NCI-H187 treated with DMSO at 0.1 percent for 48 hours (cell line): ENCODE measurements at places on chromosomes 13 and 19.

- no peak for DNase-seq
Observed at GRCh38 chr19:44572581-44572900, 40.8 kb upstream of the IGSF23 start.

GRCh38 chr13:109146912-109147647, 517.7 kb downstream of the MYO16 start:
- DNase-seq: no peak

GRCh38 chr19:41449079-41449864, 6.3 kb downstream of the ERICH4 start:
- no peak for DNase-seq

- DNase-seq: no peak
Observed at GRCh38 chr19:4081441-4082129, 14.9 kb upstream of the ZBTB7A start.

DNA sequence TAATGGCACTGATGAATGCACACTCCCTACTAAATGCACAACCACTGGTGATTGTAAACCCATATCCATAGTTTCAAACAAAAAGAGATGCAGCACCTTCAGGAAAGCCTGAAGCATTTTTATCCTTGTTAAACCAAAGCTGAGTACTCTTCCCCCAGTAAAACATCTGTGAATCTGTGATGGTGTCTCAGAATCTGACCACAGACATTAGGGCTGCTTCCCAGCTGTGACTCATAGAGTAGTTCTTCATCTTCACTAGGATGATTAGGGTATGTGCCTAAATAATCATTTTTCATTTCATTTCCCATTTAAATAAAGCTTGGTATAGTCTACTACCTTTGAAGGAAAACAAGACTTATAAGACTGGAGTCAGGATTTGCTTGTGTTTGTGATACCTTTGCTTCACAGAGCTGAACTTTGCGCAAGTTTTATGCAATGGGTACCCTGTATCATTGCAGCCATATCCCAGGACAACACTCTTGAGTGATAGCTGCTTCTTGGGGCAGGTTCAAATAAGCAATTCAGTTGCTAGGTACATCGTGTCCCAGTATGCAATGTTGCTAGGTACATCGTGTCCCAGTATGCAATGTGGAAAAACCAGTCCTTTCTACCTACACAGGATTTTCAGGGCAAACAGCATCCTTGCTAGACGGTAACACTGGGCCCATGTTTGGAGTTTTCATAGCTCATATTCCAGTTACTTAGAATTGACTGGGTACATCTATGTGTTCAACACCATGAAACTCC, 277.1 kb downstream of the IRS2 start:
- no peak for DNase-seq

- DNase-seq: no peak
Observed at GRCh38 chr13:50085063-50085462, 69.8 kb downstream of the KCNRG start.

- no peak for DNase-seq
Observed at GRCh38 chr19:47613165-47614020, 4.5 kb downstream of the BICRA start.

GRCh38 chr13:85879014-85879413, 79.8 kb upstream of the SLITRK6 start:
- DNase-seq: no peak

DNA sequence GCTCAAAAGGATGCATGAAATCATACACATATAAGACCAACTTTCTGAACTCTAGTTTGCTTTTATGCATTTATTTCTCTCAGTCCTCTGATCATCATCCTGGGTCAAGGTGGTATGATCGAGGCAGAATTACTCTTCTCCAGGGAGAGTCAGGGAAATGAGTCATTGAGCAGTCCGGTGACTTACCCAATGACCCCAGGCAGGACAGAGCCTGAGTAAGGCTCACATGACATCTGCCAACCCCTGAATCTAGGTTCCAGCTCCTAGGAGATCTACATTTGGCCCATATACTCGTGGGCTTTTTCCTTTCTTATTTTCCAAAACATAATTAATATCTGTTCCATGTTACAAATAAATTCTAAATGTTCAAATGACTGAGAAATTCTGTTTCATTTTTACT, 502.3 kb downstream of the FOXO1 start:
- DNase-seq: no peak

- no peak for DNase-seq
Observed at GRCh38 chr19:8361921-8362793, 1.8 kb upstream of the ANGPTL4 start.

DNA sequence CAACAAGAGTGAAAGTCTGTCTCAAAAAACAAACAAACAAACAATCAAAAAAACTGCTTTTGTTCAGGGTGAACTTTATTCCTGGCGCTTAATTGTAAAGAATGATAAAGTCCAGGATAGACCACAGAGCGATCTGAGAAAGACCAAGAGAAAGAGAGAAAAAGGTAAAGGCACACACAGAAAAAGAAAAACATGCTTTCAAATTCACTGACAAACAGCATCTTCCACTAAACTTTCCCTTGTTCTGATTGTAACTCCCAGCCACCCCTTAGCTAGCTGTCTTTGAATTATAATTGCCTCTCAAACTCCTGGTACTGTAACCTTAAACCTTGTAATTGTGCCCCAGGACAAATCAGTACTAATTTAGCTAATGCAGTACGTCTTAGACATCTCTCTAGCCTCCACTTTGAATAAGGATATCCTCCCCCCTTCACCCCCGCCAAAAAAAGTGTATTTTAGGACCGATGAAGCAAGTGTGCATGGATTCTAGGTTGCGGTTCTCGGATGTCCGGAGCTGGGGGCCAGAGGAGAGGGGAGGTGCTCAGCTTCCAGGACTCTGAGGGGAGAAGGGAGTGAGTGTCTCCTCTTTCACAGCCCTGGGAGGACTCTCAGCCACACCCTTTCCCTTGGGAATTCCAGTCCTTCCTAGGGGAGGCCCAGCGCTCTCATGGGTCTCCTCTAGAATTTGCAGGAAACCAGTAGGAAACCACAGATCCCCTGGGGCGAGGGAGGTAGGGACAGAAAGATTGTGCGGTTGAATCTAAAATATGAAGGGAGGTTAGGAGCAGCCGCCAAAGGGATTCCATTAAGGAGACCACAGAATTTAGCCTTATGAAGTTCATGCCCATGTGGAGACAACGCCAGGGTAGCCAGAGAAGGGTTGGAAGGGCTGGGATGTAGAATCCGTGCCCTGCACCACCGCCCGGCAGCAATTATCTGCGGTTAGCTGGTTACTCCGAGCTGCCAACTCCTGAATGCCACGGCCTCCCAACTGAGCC, 19.7 kb downstream of the ZNF536 start:
- no peak for DNase-seq

GRCh38 chr13:96540670-96541069, 450.8 kb downstream of the HS6ST3 start:
- DNase-seq: no peak

GRCh38 chr13:19345158-19345557, 163.5 kb upstream of the TUBA3C start:
- no peak for DNase-seq

DNA sequence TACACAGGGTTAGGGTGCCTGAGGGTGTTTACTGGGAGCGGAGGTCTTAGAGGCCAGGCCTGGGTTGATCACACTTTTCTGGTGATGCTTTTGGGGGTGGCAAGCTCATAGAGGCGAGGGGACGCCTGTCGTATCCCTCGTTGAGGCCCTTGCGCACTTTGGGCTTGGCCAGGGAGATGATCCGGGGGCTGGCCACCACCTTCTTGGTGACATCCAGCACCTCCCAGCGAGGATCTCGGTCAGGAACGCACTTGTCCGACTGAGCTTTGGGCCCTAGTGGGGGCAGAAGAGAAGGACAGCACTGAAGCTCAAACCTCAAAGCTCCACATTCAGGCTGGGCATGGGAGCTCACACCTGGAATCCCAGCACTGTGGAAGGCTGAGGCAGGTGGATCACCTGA, 17.6 kb upstream of the MIER2 start:
- no peak for DNase-seq

- DNase-seq: no peak
Observed at GRCh38 chr13:73800011-73800410, 334.2 kb downstream of the KLF12 start.

DNA sequence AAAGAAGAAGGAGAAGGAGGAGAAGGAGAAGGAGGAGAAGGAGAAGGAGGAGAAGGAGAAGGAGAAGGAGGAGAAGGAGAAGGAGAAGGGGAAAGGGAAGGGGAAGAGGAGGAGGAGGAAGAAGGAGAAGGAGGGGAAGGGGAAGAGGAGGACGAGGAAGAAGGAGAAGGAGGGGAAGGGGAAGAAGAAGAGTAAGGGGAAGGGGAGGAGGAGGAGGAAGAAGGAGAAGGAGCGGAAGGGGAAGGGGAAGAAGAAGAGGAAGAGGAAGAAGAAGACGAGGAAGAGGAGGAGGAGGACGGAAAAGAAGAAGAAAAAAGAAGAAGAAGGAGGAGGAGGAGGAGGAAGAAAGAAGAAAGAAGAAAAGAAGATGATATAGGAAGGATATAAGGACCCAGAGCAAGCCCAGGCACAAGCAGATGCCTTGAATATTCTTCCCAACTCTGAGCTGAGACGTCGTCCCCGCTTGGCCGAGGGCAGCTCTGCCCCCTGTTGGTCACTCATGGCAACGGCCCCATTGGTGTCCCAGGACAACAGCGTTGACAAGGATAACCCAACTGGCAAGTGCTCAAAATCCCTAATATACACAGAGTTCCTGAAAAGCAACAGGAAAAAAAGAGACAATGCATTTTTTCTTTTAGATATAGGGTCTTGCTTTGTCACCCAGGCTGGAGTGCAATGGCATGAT, 30.6 kb upstream of the IGSF23 start:
- no peak for DNase-seq

DNA sequence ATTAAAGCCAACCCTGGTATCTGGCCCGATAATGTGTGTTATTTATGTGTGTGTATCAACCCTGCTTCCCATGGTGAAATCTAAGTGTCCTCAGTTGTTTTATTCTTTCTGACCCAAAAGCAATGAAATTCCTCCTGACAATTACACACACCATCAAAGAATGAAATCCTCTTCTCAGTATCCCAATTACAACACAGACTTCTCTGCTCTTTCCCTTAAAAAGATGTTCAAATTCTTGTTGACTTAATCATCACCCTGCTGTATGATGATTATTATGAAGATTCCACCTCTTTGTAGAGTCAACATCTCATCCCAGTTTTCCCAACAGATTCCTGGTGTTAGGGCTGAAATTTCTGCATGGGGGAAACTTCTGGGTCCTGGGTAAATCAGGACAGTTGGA, 8.9 kb upstream of the TRPC4 start:
- no peak for DNase-seq

GRCh38 chr13:112784811-112785482, 95.1 kb downstream of the ATP11A start:
- DNase-seq: no peak

- no peak for DNase-seq
Observed at GRCh38 chr13:114008964-114009589, 35.2 kb upstream of the C13orf46 start.

GRCh38 chr19:35165200-35166058, 10.9 kb downstream of the FXYD5 start:
- no peak for DNase-seq

DNA sequence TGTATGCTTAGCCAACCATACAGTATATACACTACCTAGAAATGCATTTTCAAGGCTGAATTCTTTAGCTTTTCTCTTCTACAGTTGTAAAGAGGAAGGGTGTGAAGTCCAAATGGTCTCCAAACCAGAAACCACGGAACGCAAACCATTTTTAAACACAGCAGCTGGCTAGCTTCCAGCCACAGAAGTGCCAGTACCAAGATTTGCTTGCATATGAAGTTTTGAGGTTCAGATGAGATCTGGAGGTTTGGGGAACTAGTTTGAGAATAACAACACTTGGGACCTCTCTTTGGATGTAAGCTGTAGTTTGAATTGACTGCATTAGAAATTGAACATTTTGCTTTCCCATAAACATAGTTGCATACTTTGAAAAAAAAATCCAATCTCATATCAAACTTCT, 1243.5 kb downstream of the EFNB2 start:
- DNase-seq: no peak

- DNase-seq: no peak
Observed at GRCh38 chr19:21850656-21851255, 14.8 kb upstream of the ZNF43 start.

- no peak for DNase-seq
Observed at GRCh38 chr19:43524922-43525835, 1.8 kb downstream of the ETHE1 start.

DNA sequence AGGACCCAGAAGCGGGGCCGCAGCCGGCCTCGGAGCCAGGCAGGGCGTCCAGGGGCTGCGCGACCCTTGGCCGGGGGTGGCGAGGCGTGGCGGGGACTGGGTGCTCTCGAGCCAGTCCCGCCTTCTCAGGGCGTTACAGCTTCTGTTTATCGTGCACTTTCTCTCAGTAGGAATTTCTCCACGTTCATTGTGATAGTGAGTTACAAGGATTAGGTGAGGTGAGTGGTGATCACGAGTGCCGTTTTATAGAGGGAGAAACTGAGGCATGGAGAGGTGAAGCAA, 600 bp downstream of the AP1M1 start:
- DNase-seq: no peak

- no peak for DNase-seq
Observed at GRCh38 chr13:102704238-102705058, 9.6 kb upstream of the METTL21C start.

- DNase-seq: no peak
Observed at GRCh38 chr13:75442736-75443234, 39.2 kb downstream of the TBC1D4 start.

- DNase-seq: no peak
Observed at GRCh38 chr13:19634256-19634740, 839 bp downstream of the MPHOSPH8 start.

- DNase-seq: no peak
Observed at GRCh38 chr13:94765814-94766213, 53.5 kb upstream of the SOX21 start.

DNA sequence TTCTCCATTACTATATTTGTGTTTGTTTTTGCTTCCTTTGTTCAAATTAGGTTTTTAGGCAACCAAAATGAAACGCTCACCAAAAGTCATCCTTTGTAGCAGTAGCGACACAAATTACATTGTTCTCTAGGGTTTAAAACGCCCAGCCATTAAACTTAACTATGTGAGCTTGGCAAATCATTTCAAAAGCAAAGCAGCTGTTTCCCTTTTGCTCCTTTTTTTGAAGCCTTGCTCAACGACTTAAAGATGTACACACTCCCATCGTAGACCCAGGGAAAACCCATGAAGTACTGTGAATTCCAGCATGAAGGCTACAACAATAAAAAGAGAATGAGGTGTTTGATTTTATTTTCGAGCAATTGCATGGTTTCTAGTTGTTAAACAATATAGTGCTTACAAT, 106.7 kb downstream of the RAP2A start:
- DNase-seq: no peak

DNA sequence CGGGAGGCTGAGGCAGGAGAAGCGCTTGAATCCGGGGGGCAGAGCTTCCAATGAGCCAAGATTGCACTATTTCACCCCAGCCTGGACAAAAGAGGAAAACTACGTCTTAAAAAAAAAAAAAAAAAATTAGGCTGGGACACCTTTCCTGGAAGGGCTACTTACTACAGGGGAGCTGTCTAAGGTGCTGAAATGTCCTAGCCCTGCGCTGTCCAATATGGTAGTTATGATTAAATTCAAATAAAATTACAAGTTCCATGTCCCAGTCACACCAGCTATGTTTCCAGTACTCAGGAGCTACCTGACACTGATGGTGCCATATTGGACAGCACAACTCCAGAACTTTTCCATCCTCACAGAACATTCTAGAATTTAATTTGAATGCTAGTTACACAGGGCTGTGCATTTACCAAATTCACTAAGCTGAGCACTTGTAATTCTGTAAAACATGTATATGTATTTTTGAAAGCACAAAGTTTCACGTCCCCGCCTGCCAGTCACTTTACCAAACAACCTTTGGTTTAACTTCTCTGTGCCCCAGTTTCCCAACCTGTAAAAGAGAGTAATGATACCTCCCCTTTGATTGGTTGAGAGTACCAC, 9.2 kb upstream of the ZSCAN22 start:
- no peak for DNase-seq
